ENCODE measurements at places on chromosomes 6 and 20. TPM values are rescaled to one million over a fixed set of nuclear protein-coding genes. Genes with fewer than 3 reads are reported as not detected.
A peak's percentile ranks its signal among the peaks of the same experiment; 100 is the strongest.

DNA sequence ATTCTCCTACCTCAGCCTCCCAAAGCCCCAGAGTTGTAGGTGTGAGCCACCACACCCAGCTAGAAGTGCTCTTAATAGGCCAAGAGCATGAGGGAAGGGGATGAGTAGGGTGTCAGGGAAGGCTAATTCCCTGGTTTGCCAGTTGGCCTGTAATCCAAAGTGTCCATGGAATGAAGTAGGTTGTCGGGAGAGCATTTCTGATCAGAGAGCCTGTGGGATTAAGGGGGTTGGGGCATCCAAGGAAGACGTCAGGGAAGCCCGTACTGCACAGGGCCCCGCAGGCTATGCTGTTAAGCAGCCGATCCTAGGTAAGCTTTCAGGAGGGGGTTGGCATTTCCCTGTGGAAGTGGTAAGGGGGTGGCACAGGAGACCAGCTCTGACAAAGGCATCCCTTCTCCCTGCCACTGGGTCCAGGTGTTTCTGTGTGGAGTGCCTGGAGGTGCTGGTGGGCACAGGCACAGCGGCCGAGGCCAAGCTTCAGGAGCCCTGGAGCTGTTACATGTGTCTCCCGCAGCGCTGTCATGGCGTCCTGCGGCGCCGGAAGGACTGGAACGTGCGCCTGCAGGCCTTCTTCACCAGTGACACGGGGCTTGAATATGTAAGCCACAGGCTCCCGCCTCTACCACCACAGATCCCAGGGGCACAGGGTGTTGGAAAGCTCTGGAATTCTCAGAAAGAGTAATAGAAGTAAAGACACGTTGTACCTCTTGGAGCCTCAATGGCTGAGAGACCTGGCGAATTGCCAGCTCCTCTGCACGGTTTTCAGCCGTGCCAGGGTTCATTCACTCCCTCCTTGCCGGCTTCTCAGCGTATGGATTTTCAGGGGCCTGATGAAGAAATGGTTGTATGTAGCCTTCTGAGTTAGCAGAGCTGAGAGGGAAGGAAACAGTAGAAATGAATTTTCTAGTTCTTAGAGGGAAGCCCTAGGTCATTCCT is 21.4 kb upstream of the MAPRE1 start:
- H3K27me3 ChIP-seq, result no peaks in the 10 kb centered on the region
- DNase-seq, result no peak
- no peak overlapping the region for H3K27ac ChIP-seq
- H3K4me3 ChIP-seq, result no peak overlapping the region
- no peaks in the 10 kb centered on the region for H3K4me1 ChIP-seq

DNA sequence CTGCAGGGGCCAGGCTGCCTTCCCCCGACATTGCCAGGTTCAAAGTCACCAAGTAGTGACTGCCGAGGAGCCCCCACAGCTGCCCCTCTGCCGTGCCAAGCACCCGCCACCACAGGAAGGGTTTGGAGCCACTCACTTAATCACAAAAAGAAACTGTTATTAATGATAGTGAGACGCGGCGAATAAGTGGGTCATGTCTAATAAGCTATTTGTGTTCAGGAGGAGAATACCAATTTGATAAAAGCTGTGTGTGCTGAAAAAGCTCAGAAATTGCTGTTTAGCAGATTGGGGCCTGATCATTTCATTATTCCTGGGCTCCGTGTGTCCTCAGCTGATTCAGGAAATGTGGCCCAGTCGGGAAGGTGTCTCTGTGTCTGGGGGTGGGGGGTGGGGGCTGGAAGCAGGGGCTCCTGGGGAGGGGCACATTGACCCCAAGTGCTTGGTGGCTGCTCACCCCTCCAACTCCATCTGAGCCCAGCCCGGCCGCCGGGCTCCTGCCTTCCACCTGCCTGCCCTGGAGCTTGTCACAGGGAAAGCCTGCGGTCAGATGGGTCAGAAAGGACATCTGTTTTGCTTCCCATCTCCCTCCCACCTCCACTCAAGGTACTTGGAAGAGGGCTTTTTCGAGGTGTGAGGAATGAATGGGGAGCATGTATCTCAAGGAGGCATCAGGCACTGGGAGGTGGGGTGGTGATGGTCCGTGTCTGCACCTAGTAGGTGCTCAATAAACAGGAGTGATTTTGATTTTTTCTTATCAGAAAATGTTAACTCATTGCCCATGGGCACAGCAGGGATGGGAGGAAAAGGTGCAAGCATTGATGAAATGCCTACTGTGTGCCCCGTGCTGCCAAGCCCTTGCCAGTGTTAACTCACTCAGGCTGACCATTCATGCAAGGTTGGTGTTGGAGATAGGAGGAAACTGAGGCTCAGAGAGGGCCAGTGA is 3.0 kb downstream of the VSTM2L start:
- no peaks in the 10 kb centered on the region for H3K36me3 ChIP-seq
- H3K27ac ChIP-seq, result no peak overlapping the region
- DNase-seq, result no peak

- H3K4me3 ChIP-seq, result peak overlapping the region; percentile 24
- H3K27ac ChIP-seq, result peak overlapping the region; percentile 38
- peak; percentile 72 for DNase-seq
- no peaks in the 10 kb centered on the region for H3K36me3 ChIP-seq
Observed at GRCh38 chr6:1554476-1555310, 55.0 kb upstream of the FOXC1 start.

- no peak for DNase-seq
- no peaks in the 10 kb centered on the region for H3K36me3 ChIP-seq
- H3K4me3 ChIP-seq, result no peak overlapping the region
- H3K27ac ChIP-seq, result no peak overlapping the region
- no peaks in the 10 kb centered on the region for H3K27me3 ChIP-seq
Observed at GRCh38 chr6:35475573-35475972, 7.4 kb downstream of the RPL10A start.

DNA sequence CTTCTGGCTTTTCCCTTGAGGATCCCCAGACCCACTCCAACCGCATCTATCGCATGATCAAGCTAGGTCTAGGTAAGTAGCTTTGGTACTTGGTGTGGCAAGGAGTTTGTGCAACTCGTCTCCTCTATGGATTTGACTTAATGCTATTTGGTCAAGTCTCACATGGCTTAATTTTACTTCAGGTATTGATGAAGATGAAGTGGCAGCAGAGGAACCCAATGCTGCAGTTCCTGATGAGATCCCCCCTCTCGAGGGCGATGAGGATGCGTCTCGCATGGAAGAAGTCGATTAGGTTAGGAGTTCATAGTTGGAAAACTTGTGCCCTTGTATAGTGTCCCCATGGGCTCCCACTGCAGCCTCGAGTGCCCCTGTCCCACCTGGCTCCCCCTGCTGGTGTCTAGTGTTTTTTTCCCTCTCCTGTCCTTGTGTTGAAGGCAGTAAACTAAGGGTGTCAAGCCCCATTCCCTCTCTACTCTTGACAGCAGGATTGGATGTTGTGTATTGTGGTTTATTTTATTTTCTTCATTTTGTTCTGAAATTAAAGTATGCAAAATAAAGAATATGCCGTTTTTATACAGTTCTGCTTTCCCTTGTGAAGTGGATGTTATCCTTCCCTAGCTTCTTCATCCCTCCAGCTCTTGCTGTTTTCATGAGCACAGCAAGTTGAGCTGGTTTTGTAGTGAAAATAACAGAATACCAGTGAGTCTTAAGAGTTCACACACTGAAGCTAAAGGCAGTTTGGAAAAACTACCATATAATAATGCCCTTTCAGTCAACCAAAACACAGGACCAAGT is 3.8 kb downstream of the SLC35B2 start:
- peak; percentile 65 for DNase-seq
- no peak overlapping the region for H3K4me3 ChIP-seq
- no peak overlapping the region for H3K27ac ChIP-seq
- H3K4me1 ChIP-seq, result peaks cover 19% of the 10 kb centered on the region
- no peaks in the 10 kb centered on the region for H3K36me3 ChIP-seq

DNA sequence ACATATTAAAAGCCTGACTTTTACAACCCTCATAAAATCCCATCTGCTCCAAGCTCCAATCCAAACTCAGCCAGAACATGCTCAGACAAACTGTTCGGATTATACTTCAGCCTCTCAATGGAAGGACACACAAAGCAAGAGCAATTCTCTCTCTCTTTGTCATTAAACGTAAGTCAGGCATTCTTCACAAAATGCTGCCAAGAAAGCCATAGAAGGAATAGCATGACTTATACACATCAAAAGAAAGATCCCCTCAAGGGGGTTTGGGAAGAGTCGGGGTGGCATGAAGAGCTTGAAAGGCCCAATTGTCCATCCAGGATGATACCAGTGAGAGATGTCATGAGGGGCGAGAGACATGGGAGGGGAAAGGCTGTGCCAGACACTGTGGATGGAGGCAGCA is 268.9 kb downstream of the PREX1 start:
- DNase-seq, result no peak
- no peaks in the 10 kb centered on the region for H3K36me3 ChIP-seq
- peaks cover 7% of the 10 kb centered on the region for H3K4me1 ChIP-seq
- H3K27ac ChIP-seq, result peak overlapping the region; percentile 49
- H3K27me3 ChIP-seq, result no peaks in the 10 kb centered on the region

DNA sequence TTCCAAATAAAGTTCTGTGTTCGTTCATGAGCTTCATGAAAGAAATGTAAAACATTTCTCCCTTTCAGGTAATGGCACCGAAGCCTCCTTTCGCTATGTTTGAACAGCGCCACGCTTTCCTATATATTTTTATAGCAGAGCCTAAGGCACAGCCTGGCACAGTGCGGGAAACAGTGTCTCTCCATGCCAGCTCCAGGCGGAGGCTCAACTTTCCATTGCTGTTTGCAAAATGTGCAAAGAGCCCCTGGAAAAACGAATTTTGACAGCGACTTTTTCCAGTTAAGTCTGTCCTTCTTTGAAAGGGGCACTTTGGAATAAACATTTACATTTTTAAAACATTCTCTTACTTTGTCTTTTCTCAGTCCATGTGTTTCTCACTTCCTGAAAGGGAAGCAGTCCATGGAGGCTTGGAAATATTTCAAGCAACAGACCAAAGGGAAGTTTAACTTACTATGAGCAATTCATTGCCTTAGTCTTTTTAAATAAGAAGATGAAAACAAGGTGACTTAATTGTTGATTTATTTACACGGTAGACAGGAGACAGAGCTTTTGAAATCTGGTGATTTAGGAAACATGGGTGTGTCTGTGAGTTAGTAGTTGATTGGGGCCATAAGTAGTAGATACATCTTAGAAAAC is 769 bp downstream of the CCN6 start:
- no peak overlapping the region for H3K4me3 ChIP-seq
- H3K4me1 ChIP-seq, result no peaks in the 10 kb centered on the region
- no peaks in the 10 kb centered on the region for H3K27me3 ChIP-seq
- DNase-seq, result peak; percentile 18
- H3K27ac ChIP-seq, result peak overlapping the region; percentile 62

DNA sequence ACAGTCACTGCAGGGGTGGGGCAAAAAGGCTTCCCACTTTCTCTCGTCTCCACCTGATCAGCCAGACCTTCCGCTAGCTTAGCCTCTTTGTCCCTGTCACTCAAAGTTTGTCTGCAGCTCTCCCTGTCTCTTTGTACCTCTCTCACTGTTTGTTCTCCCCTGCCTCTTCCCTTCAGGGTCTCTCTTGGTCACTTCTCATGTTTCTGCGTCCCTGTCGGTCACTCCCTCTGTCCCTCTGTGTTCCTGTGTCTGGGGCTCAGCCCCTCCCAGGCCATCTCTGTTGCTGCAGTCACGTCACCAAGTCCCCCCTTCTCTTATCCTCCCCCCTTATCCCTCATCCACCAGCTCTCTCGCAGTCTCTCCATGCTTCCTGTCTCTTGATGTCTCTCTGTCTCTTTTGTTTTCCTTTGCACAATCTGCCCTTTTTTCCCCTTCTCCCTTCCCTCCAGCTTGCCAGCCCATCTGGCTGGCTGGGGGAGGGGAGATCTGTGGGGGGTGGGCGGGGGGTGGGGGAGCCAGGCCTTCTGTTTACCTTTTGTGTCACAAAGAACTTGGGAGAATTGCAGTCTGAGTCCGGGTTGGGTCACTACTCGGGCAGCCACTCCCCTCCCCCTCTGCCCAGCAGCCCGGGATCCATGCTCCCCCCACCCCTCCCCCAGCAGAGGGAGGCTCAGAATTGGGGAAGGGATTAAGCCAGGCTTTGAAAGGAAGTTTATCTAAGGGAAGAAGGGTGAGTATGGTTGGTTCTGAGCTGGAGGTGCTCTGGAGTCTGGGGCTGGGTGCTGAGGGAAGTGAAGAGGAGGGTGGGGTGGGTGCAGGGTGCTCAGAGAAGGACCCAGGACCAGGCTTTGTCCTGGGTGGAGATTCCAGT is 32.3 kb downstream of the FOXP4 start:
- H3K27ac ChIP-seq, result peak overlapping the region; percentile 89
- H3K36me3 ChIP-seq, result no peaks in the 10 kb centered on the region
- no peaks in the 10 kb centered on the region for H3K27me3 ChIP-seq
- no peak overlapping the region for H3K4me3 ChIP-seq
- peaks cover 70% of the 10 kb centered on the region for H3K4me1 ChIP-seq

DNA sequence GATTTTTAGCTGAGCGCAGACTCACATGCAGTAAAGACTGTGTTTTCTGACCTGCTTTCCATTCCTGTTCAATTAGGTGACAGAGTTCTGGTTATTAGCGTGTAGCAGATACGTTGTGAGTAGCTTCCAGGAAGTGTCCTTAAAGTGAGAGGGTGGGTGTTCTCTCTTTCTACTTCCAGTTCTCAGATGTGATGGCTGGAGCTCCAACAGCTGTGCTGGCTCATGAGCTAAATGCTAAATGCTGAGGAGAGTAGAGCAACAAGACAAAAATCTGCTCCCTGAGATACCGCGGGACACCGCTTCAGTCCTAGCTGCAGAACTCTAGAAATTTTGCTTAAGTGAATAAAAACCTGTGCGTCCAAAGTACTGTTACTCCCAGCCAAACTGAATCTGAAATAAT is 38.2 kb upstream of the FYN start:
- no peaks in the 10 kb centered on the region for H3K36me3 ChIP-seq
- H3K27ac ChIP-seq, result no peak overlapping the region
- no peak overlapping the region for H3K4me3 ChIP-seq
- DNase-seq, result no peak
- no peaks in the 10 kb centered on the region for H3K27me3 ChIP-seq

GRCh38 chr6:52966101-52966500 is 29.0 kb downstream of the GSTA4 start:
- peaks cover 9% of the 10 kb centered on the region for H3K4me1 ChIP-seq
- no peaks in the 10 kb centered on the region for H3K27me3 ChIP-seq
- H3K27ac ChIP-seq, result no peak overlapping the region
- DNase-seq, result no peak
- no peak overlapping the region for H3K4me3 ChIP-seq

DNA sequence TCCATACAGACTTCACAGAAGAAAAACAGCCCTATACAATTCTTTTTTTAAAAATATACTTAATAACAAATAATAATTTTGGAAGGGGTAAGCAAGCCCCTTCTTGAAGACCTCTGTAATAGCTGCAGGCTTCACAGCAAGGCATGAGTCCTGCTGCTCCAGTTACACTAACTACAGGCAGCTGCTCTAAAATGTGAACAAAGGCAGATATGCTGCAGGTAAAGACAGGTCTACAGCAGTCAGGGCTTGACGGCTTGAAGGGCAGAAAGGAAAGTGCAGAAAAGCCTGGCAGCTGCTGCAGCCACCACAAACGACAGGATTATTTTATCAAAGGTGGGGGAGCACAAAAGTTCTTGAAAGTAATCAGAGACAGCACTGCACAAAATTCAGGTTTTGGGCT is 11.3 kb downstream of the FAXC start:
- no peaks in the 10 kb centered on the region for H3K4me1 ChIP-seq
- no peak overlapping the region for H3K4me3 ChIP-seq
- H3K27me3 ChIP-seq, result no peaks in the 10 kb centered on the region
- no peaks in the 10 kb centered on the region for H3K36me3 ChIP-seq
- DNase-seq, result no peak
- no peak overlapping the region for H3K27ac ChIP-seq

Gene RAD21L1
- total RNA-seq, result not detected

Gene NKAIN4
- 23.0 TPM for total RNA-seq

Gene POPDC3
- total RNA-seq, result 0.93 TPM

Gene GINS1
- total RNA-seq, result 6.5 TPM

Measured in hepatocyte (in vitro differentiated cells).